ENCODE measurements at places on chromosomes 5 and 9.
A peak's percentile ranks its signal among the peaks of the same experiment; 100 is the strongest.

DNA sequence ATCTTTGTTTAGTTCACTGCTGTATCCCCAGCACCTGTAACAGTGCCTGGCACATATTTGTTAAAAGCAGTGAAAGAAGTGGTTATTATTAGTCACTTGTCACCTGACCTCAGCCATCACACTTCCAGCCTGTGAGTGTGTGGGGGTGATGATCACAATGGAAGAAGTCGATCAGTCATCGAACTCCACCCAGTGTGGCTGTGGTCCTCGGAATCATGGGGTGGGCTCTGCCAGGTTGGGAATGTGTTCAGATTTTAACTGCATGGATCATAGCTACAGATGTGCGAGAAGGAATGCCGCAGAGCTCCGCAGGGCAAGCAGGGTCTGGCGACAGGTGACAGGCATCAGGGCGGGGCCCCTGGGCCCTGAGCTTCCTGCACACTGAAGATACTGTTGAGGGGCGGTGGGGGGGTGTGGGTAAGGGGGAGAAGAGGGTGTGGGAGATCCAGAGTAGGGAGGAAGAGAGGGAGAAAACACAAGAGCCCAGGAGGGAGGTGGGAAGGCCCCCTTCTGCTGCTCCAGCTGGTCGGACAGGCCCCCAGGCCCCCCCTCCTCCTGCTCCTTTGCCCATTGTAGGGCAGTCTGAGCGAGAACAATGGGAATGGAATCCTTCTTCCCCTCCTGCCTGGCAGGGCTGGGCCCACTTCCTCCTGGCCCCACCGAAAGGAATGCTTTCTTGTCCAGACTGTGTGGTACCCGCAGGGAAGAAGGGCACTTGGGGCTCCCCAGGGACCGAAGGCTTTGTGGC lies 89.6 kb downstream of the SPRY4 start:
- no peak for DNase-seq

DNA sequence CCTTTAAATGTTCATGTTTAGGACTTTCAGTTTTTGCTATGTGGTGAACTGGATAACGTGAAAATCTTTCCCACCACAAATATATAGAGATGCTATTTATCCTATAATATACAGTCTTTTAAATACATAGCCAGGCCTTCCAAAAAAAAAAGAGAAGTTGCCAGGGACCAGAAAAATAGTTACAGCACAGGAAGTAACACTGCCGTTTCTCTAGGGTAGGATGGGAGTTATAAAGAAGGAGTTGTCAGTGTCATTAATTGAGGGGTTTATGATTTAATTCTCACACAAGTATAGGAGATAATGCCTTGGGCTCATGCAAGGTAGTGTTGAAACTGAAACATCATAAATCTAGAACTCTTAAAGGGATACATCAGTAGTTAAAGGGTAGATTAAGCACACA lies 83.9 kb downstream of the LRRC70 start:
- no peak for DNase-seq

- DNase-seq, result no peak
Measured at GRCh38 chr5:170632985-170633234, 129.1 kb downstream of the KCNIP1 start.

- DNase-seq, result peak; percentile 78
Measured at GRCh38 chr5:125326150-125326510, 579.7 kb upstream of the ZNF608 start.

GRCh38 chr9:87787735-87788134 lies 61.8 kb downstream of the CTSL start:
- DNase-seq, result no peak

GRCh38 chr5:125484742-125485641 lies 738.6 kb upstream of the ZNF608 start:
- DNase-seq, result peak; percentile 93

GRCh38 chr5:130890610-130891009 lies 274.4 kb downstream of the HINT1 start:
- DNase-seq, result no peak

GRCh38 chr5:7251132-7251531 lies 144.8 kb upstream of the ADCY2 start:
- no peak for DNase-seq

DNA sequence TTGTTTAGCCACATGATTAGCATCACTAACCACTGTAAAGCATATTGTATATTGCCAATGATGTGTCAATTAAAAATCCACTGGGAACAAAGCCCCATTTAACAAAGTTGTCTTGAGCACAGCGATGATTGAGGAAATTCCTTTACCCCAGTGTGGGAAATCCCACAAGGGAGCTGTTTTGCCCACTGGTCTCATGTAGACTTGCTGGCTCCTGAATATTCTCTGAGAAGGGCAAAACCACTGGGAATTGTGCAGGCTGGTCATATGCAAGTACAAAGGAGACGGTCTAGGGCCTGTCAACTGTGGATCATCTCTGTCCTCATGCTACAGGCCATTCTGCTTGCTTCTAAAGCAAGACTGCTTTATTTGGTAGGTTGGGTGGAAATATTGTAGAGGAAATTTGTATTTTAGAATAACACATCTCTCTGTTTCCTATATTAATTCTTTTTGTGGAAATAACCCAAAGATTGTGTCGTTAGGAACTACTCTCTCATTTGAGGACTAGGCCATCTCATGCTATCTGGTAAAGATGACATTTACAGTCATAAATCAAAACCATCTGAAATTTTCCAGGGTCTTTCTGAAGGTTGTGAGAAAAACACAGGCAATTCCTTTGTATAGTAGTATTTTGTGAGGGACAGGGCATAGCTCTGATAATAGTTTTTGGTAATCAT lies 60.2 kb downstream of the PARP8 start:
- no peak for DNase-seq

DNA sequence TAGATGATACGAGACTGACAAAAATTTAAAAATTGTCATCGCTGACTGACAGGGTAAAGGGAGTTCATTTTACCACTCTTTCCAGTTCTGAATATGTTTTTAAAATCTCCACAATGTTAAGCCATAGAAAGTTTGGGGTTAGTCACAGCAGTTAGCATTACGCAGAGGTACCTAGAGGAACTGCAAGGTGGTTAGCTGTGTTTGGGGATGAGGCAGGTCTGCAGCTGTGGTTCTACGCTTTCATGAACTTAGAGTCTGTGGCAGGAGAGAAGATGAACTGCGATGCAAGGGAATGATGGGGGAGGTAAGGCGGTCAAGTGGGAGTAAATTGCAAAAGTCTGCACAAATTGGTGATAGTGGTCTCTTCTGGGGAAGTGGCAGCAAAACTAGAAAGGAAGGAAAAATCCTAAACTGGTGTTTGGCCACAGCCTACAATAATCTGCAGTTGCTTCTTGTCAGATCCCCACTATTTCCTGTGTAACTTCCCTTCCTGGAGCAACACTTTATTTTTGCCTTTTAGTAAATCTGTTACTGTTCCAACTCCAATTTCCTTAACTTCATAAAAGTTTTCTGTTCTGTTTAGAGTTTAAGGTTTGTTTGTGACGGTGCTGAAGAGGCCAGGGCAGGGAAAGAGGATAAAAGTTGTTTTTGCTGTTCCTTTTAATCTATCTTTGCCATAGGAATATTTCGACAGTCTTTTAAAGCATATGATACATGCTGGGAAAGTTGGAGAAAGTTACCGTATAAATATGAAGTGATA lies 38.6 kb upstream of the SNX2 start:
- DNase-seq, result no peak

GRCh38 chr5:34957857-34958690 lies 28.7 kb downstream of the DNAJC21 start:
- peak; percentile 44 for DNase-seq

GRCh38 chr9:14400658-14400995 lies 86.7 kb upstream of the NFIB start:
- DNase-seq, result no peak

DNA sequence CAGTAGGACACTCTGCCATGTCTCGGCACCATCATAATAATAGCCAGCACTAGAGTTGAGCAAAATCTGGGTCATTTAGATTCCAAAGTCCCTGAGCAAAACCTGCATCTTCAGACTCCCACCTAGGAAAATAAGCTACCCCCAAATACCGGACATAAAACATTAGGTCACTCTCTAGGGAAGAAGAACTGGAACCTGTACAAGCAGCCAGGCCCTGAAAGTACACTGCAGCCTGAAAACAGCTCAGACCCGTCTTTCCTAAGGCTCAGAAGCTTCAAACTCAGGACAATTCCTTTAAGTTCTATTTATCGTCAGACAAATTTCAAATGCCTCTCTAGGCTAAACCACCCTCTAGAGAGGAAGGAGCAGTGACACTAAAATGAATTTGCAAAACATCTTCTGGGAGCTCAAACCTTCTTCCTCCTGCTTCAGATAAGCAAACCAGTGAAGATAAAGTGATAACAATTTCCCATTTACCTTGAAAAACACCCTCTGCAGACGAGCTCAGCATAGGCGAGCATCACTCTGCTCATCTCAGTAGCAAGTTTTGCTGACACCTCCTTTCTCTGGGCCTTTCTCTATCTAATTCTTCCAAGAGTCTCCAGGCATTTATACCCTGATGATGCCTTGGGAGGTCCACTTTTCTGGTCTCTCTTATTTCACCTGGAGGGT lies 34.0 kb downstream of the ADAM19 start:
- DNase-seq, result no peak

GRCh38 chr9:94085062-94085639 lies 887 bp downstream of the PTPDC1 start:
- DNase-seq, result peak; percentile 38

GRCh38 chr9:96020792-96021550 lies 145.5 kb downstream of the ERCC6L2 start:
- no peak for DNase-seq

DNA sequence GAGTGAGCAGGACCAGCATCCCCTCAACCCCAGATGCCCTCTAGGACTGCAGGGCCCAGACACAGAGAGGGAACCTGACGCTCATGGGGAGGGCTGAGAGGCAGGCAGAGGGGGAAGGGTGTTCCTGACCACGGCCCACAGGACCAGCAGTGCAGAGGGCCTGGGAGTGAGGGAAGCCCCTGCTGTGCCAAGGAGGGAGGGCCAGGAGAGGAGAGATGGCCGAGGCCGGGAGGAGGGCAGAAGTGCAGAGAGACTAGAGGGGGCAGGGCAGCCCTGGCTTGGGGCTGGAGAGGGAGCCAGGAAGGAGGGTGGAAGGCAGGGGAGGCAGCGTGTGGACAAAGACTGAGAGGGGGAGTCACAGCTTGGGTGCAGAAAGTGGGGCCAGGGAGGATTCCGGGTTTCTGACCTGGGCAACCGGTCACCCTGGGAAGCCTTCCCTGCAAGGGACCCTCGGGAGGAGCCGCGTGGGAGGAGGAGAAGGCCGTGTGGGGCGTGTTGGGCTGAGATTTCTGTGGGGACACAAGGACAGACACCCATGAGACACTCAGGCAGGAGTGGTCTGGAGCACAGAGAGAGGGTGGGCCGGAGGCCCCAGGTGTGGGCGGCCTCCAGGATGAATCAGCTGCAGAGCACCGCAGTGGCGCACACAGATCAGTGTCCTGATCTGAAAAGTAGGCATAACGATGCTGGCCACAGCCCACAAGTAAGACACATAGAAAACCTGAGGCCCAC lies 117.5 kb downstream of the ADAMTS2 start:
- no peak for DNase-seq

- DNase-seq, result peak; percentile 17
Measured at GRCh38 chr9:134648701-134649530, 7.3 kb downstream of the COL5A1 start.

GRCh38 chr5:171418316-171418981 lies 998 bp upstream of the FGF18 start:
- peak; percentile 80 for DNase-seq

GRCh38 chr5:60651872-60652620 lies 47.9 kb downstream of the DEPDC1B start:
- peak; percentile 86 for DNase-seq

- DNase-seq, result no peak
Measured at GRCh38 chr5:181053488-181054121, 13.5 kb downstream of the BTNL9 start.

- no peak for DNase-seq
Measured at GRCh38 chr5:8138884-8139283, 269.9 kb downstream of the MTRR start.

DNA sequence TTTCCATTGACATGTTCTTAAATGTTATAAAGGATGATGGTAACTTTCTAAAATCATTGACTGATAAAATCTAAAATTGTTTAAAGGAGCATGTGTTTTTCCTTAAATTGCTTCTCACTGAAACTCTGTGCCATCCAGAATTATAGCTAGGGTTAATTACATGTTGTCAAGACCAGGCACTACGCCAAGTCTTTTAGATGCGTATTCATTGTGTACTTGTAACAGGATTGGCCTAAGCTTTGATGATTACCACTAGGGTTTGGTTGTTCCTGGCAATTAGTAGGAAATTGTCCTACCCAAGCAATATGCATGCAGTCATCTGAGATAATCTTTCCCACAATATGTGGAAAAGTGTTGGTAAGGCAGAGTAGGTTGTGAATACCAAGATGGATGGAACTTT lies 43.8 kb downstream of the PRKACG start:
- DNase-seq, result no peak

DNA sequence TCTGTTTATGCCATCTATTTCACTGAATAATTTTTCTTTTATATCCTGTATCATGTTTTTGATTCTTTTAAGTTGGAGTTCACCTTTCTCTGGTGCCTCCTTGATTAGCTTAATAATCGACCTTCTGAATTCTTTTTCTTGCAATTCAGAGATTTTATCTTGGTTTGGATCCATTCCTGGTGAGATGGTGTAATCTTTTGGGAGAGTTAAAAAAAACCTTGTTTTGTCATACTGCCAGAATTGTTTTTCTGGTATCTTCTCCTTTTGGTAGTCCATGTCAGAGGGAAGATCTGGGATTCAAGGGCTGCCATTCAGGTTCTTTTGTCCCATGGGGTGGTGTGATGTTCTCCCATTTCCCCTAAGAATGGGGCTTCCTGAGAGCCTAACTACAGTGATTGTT lies 800.8 kb upstream of the TYRP1 start:
- DNase-seq, result no peak

DNA sequence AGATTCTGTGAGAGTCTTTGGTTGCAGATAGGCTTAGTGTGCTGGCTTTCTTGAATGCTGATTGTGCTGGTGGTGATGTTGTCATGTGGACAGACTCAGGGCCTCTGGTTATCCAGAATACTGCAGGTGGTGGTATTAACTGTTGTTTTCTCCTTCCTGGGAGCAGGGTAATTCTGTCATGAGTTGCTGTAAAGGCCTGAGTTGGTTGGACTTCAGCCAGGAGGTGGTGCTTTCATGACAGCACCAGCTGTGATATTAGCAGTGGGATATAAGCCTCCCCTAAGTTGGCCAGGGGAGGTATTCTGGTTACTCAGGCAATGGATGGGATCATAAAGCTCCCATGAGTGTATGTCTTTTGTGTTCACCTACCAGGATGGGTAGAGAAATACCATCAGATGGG lies 16.4 kb upstream of the RNF180 start:
- no peak for DNase-seq

- no peak for DNase-seq
Measured at GRCh38 chr9:27184556-27185351, 75.7 kb downstream of the TEK start.

DNA sequence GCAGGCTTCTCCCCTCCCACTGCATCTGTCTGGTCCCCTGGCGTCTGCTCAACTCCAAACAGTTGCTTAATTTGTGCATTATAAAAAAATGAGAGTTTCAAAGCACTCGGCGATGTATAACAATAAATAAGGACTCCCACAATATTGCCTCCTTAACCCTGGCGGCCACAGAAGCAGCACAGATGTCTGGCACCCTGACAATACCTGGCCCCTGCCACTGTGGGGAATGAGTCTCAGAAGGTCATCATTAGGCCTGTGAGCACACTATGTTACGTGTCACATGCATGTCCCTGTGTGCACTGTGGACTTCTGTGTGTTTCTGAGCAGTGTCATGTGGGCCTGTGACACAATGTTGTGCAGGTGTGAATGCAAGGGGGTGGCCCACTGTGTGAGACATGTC lies 236.5 kb downstream of the PBX3 start:
- DNase-seq, result no peak

GRCh38 chr5:147464211-147464610 lies 45.7 kb downstream of the DPYSL3 start:
- DNase-seq, result no peak
